NCI-H510A (cell line): ENCODE measurements at places on chromosomes 6 and 20.

- DNase-seq = no peak
These were observed 56.1 kb upstream of the FOXQ1 start for GRCh38 chr6:1255636-1256365.

GRCh38 chr20:56212091-56212490 is 36.4 kb upstream of the MC3R start:
- DNase-seq = no peak

- DNase-seq = no peak
These were observed 332.6 kb upstream of the MANEA start for GRCh38 chr6:95244751-95245150.

DNA sequence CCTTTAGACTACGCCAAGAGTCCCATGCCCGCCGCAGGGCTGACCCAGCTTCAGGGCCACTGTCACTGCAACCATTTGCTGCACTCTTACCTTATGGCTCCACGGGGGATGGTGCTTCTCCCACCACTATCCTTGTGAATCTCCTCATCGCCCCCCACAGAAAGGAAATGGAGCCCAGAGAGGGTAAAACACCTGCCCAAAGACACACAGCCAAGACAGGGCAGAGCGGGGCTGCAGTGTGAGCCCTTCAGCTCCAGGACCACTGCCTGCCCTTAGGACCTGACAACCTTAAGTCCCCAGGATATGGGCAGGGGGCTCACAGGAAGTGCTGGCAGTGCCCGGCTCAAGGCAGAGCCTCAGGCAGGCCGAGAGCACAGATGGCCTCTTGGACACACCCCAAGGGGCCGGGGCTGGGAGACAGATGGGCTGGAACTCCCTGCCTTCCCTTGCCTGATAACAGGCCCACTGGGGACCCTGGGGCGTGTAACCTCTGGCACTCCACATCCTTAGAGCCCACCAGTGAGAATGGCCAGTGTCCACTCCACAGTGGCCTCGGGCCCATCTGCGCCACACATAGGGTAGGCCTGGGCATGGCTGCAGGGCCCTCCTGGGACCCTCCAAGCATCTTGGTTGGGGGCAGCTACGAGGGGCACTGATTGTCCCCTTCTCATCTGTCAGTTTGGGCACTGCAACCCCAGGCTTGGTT is 265.2 kb downstream of the TAF4 start:
- DNase-seq = no peak

- no peak for DNase-seq
These were observed 2.0 kb downstream of the SOX4 start for GRCh38 chr6:21595285-21596144.

DNA sequence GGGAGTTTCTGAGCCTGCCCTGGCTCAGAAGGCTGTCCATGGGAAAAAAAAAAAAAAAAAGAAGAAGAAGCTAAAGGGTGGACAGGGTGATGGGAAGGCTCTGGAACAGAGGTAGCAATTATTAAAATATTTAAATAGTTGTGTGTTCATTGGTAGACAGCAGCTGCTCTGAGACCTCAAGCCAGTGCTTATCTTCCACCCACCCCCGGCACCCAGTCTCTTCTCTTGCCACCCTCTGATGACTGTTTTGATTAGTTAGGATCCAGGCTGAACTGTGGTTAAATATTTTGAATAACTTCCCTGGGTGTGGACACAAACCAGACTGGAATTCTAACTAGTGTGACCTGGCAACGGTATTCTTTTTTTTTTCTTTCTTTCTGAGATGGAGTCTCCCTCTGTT is 16.9 kb upstream of the SRSF3 start:
- DNase-seq = no peak

DNA sequence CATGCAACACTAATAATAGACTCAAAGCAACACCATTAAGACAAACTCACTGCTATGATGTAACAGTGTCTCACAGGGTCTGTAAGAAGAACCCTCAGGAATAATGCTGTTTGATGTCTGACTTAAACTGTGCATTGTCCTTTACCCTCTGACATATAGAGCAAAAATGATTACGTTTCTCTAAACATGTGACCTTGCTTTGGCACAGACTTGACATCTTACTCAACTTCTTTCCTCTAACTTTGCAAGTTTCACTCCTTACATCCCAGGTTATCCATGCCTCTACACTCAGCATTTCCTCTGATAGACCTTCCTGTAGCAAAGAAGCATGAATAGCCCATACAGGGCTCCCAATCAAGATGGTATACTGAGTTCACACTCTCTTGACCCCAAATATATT is 252.7 kb downstream of the UST start:
- DNase-seq = no peak

- no peak for DNase-seq
These were observed 79.7 kb downstream of the GRM4 start for GRCh38 chr6:34066218-34066571.

DNA sequence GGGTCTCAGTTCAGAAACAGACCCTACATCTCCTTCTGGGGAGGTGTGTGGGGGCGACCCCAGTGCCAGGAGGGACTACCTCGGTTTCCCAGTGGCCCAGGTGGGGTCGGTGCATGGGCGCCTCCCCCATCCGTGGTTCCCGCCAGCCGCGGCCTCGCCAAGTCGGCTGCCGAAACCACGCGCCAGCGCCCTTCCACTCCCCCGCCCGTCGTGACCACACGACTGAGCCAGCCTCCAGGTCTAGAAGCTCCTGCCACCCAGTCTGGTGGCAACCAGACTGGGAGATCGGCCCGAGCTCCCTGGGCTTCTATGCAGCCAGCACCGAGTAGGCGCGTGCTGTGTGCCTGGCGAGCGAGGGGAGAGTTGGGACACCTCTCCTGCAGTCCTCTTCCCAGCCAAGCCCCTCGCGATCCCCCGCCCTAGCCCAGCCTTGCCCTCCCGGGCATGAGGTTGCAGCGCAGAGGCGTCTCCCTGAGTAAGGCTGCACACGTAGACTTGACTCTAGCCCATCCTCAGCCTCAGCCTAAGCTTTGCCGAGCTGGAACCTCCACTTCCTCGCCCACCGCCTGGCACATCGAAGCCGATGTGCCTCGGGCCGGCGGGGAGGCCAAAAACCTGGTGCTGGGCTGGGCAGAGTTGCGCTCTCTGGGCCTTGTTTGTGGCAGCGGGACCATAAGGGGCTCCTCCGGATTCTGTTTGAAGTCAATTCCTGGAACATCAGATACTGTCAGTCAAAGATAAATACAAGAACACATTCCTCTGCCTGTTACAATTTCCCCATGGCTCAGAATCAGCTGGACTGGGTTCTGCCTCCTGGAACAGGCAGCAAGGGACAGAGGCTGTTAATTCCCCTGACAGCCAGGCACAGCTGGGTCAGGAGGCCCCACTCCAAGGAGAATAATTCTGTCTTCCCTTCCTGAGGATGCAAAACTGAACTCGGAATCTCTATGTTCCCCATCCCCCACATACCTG is 1.5 kb upstream of the CPNE5 start:
- DNase-seq = no peak

DNA sequence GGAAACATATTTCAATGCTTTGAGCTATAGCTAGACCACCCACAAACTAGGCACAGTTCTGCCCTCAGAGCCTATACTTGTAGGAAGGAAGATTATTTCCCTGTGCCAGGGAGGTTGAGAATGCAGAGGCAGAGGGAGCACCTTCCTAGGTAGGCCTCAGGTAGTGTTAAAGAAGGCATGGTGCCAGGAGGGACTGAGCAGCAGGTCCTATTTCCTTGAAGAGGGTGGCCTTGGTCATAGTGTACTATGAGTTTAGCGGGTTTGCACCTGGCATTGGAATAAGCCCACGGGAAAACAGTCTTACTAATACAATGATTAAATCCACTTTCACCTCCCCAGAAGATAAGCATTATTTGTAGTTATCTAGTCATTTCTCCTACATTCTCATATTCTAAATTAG is 375.4 kb downstream of the CDKAL1 start:
- no peak for DNase-seq

DNA sequence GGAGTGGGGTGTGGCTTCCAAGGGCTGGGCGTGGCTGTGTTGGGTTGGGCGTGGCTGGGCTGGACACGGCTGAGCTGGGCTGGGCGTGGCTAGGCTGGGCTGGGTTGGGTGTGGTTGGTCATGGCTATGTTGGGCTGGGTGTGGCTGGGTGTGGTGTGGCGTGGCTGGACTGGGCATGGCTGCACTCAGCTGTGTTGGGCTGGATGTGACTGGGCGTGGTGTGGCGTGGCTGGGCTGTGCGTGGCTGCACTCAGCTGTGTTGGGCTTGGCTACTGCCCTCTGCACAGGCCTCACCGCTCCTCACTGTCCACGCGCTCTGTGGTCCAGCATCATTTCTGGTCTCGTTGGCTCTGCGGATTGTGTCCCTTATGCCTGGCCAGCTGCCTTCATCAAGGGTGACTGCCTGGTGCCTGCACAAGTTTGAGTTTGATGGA is 43.5 kb upstream of the SLCO4A1 start:
- no peak for DNase-seq

GRCh38 chr6:112879920-112880413 is 532.8 kb downstream of the RFPL4B start:
- DNase-seq = no peak

GRCh38 chr6:108801366-108801765 is 46.9 kb upstream of the ARMC2 start:
- DNase-seq = no peak

- DNase-seq = no peak
These were observed 24.9 kb upstream of the IER3 start for GRCh38 chr6:30769088-30769852.

GRCh38 chr6:149830731-149831307 is 33.3 kb downstream of the LRP11 start:
- no peak for DNase-seq

DNA sequence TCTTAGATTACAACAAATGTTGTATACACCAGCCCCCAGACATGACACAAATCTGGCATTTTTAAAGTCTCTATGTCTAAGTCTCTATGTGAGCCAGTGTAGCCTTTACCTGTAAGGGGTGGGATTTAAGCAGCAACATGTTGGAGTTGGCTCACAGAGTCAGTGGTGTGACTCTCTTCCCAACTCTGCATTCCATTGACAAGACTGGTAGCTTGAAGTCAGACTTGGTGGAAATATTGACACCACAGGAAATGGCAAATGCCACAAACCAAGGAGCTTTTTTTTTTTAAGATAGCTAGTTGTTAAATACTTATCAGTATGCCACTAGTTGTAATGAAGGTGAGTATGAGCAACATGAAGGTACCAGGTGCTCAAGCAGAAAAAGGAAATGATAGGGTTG is 103.1 kb upstream of the SMLR1 start:
- no peak for DNase-seq

DNA sequence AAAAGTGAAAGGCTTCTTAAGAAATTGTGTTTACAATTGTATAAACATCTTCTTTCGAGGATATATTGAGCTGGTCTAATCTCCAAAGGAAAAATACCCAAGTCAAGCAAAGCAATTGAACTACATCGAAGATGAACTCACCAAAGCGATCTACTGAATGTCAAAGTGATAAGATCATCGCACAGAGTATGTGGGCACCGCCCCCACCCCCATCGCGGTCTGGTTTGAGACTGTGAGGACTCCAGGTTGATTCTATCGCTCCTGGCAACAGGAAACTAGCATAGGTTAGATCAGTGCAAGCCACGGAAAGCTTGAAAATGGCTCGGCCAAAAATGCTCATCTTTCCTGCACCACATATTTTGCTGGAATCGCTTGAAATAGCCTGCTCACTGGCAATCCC is 133.2 kb upstream of the RPS6KA2 start:
- no peak for DNase-seq

DNA sequence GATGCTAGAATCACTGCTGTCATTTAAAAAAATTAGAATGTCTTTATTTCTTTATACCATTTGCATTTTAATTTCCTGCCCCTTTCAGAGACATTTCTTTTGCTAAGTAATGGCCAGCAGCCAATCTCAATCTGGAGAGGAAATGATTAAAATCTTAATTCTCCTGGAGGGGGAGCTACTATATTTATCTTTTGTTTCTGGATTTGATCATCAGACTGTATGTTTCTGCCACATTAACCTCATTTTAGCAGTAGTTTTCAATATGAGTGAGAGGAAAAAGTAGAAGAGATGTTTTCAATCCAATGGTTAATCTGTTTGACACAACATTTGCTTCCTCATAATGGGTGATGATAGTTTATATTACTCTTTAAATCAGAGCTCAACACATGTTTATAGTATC is 138.0 kb downstream of the FUT9 start:
- no peak for DNase-seq
